ENCODE measurements at places on chromosomes 3 and 15.

DNA sequence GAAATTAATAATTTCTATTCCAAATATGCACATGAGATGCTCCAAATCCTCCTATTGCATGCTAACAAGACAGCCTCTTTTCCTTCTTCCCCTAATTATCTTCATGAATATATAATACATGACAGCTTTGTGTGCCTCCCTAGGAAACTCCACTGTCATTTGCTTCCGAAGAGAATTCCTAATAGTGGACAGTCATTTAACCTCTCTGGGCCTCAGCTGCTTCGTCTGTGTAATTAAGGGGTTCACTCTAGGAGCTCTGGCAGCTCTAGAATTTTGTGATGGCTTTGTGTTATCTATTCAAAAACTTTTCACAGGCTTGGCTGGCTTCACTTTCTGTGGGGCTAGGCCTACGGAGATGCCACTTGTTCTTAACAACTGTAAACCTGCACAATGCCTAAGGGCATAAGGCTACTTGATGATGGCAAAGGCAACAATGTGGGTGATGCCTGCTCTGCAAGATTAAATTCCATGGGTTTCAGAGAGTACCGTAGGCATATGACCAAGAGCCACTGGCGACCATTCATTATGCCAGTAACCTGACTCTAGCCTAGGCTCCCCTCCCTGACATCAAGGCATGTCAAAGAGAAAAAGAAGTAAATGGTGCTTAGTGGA is 333.8 kb upstream of the UMPS start:
- DNase-seq = no peak

GRCh38 chr3:42674146-42674545 is 11.2 kb upstream of the KLHL40 start:
- DNase-seq = no peak

DNA sequence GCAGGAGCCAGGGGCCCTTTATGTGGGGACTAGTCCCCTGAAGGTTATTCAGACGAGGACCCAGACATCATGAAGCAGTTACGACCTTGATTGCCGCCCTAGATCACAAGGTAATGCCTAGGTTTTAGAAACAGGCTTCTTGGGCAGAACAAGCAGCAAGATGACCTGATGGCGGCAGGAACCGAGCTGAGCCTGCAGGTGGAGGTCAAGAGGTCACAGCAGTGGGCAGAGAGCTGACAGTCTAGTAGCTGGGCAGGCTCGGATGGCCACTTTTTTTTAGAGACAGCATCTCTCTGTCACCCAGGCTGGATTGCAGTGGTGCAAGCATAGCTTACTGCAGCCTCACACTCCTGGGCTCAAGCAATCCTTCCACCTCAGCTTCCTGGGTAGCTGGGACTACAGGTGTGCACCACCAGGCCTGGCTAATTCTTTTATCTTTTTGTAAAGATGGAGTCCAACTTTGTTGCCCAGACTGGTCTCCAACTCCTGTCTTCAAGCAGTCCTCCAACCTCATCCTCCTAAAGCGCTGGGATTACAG is 83.5 kb upstream of the ABHD17C start:
- DNase-seq = no peak

- DNase-seq = no peak
Observed at GRCh38 chr15:92878593-92879053, 21.5 kb upstream of the CHD2 start.

DNA sequence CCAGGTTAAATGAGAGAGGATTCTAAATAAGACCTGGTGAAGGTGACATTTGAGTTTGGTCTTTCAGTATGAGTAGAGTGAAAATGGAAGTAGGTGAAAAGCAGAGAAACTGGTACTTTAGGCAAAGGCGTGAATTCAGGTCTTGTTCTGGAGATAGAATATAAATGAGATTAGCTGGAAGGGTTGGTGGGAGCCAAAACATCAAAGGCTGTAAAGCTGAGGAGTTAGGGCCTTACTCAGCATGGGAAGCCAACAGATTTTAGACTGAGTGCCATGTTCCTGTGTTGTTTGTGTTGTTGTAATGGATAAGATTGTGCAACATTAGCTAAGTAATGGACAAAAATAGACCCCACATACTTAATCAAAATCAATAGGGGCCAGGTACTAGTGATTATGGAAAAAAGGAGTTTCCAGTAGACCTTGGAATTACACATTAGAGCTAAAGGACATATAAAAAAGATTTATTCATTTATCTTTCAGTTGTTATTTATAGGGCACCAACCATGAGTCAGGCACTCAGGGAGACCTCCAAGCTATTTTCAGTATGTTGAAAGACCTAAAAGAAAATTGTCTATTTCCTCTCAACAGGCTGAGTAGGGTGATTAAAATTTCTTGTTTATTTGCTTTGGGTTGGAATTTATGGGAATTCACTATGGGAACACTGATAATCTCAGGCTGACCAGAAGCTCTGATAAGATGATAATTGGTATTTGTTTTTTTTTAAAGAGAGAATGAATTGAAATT is 20.8 kb downstream of the ARL14 start:
- no peak for DNase-seq

- no peak for DNase-seq
Observed at GRCh38 chr15:40217166-40217824, 21.6 kb upstream of the PAK6 start.

- no peak for DNase-seq
Observed at GRCh38 chr3:18237251-18238005, 187.7 kb downstream of the SATB1 start.

- DNase-seq = no peak
Observed at GRCh38 chr15:56369234-56369633, 4.0 kb downstream of the TEX9 start.

GRCh38 chr15:88312941-88313579 is 56.5 kb upstream of the NTRK3 start:
- no peak for DNase-seq

DNA sequence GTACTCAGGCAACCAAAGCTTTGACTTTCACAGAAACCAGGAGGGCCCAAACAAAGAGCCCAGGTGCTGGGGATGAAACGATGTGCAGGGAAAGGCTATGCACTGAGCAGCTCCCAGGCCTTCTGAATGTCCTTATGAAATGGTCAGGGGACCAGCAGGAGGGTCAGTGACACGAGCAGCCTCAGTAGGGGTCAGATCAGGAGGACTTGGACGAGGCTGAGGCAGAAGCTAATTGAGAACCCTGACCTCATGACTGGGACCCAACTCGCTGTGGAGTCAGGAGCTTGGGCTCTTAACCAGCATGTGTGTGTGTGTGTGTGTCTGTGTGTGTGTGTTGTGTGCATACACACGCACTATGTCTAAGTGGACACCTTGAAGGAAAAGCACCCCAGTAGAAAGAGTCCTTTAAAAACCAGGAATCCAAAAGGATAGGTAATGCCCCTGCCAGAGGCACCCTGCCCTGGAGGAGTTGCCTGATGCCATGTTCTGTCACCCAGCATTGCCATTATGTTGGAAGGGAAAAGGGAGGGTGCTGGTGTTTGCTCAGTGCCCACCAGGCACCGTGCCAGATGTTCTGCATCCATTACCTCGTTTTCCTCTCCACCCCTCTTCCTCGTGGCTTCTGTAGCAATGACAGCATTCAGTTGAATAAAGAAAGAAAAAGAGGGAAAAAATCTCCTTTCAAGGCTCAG is 50.9 kb downstream of the CORO2B start:
- DNase-seq = no peak

DNA sequence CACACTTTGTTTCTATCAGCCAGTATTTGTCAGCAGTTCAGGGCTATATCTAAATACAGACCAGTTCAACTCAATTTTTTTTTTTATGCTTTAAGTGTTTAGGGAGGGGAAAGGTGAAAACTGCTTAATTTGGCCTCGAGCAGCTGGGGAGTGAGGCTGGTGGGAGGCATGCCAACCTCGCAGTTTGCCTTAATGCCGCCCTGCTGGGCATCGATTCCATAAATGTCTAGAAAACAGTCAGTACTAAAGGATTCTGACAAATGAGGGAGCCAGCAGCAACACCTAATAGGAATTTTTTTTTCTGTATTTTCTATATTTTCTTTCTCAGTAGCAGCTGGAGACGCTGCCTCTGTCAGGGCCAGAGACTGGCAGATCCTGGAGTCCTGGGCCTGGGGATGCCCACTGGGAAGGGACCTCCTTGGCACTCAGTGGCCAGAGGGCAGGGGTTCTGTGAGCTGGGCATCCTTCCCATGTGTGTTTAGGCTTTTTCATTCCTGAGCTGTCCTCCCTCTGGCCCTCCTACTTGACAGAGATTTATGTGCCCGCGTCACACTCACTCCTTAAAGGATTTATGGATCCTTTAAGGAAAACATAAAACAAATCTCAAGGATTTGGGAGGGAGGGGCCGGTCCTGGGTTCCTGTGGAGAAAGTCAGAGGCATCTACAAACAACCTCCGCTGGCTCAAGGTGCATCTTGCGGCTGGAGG is 117.8 kb downstream of the WNT5A start:
- no peak for DNase-seq

DNA sequence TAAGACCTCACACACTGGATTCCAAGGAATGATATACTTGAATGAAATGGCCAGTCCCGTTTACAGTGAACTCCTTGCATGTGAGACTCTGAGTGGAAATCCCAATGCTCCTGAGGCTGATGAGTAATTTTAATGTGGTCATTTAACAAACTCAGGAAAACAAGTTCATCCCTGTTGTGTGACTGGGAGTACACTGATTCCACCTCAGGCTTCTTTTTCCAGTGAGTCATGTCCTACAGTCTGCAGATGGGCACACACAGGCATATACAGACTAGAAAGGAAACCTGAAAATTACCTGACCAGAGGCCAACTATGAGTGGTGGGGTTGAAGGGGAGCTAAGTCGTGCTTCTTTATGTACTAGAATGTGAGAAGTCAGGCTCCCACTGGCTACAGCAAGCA is 5.8 kb downstream of the SQOR start:
- no peak for DNase-seq

- no peak for DNase-seq
Observed at GRCh38 chr15:101264911-101265641, 12.2 kb downstream of the SELENOS start.

GRCh38 chr3:23085261-23085660 is 117.9 kb upstream of the UBE2E2 start:
- DNase-seq = no peak

GRCh38 chr3:190616637-190617036 is 102.8 kb downstream of the IL1RAP start:
- DNase-seq = no peak

DNA sequence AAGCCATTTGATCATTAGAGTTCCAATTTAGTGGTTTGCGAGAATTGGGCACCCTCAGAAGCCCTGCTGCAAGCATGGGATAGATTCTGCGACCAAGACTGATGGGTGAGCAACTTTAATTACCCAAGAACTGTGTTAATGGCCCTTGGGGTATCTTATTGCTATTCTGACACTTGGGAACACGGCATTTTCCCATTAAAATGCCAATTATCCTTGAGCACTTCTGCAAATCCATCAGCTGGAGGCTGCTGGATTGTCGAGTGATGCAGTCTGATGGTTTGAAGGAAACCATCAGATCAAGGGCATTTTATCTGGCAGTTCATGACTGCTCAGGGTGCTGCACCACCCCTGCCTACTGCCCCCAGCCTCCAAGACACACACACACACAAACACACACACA is 183.6 kb upstream of the PROK2 start:
- DNase-seq = no peak

GRCh38 chr3:101836652-101837598 is 12.4 kb upstream of the NFKBIZ start:
- no peak for DNase-seq

DNA sequence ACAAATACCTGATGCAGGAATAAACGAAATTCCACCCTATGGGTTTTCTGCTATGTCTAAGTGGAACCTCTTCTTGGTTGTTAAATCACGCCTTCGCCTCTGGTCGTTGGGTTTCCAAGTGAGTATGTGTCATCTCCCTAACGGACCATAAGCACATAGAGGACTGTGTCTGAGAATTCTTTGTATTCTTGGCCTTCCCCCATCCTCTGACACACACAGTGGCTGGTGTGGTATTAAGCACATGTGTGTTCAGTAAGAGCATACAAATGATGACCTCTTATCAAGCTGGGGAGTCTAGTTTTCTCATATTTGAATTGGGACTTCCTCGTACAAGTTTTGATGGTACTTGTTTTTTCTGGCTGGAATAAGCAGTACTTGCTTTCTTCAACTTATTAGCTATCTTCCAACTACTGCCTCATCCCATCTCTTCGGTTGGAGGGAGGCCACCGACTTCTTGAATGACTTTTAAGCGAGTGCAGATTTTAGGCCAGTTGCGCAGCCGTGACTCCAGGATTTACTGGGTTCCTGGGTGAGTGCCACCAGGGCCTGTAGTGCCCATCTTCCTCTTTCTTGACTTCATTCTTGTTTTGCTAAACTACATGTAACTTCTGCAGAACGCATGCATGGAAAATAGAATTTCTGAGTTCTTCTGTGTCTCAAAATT is 240.2 kb downstream of the ADAMTS17 start:
- no peak for DNase-seq

DNA sequence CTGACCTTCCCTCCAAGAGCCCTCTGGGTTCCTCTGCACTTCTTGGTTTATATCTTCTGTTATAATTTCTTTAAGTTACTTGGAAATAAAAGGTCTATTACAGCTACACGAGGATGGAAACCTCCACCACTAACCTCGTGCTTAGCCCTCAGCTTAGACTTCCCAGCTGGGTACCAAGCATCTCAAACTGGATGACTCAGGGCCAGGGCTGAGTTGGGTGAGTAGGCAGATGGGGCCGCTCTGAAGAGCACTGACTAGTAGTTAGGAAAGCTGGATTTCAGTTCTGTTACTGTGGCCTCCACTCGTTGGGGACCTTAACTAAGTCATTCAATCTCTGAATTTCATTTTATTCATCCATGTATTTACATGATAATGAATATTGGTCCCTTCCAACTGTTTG is 1036.6 kb downstream of the IGSF11 start:
- no peak for DNase-seq

DNA sequence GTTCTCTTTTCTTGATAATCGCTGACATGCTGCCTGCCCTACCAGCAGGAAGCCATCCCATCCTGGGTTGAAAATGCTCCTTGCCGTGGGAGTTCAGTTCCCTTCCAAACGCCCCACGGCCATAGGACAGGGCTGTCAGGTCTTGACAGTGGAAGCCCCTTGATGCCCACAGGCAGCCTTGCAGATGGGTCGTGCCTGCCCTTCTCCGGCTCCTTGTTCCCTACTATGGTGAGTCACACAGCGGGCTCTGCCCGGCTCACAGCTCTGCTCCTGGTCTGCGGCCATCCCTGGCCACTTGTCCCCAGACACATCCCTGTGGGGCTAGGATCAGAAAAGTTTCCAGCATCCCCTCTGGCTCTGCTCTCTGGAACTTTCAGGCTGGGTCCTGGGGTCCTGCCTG is 6.2 kb upstream of the APBA2 start:
- no peak for DNase-seq

GRCh38 chr3:55330756-55331155 is 156.3 kb downstream of the WNT5A start:
- no peak for DNase-seq

GRCh38 chr15:73914145-73914544 is 12.1 kb upstream of the LOXL1 start:
- no peak for DNase-seq
